Natural killer cell (primary cell): ENCODE measurements at places on chromosomes 12 and 14. TPM values are rescaled to one million over a fixed set of nuclear protein-coding genes. Genes with fewer than 3 reads are reported as not detected.

DNA sequence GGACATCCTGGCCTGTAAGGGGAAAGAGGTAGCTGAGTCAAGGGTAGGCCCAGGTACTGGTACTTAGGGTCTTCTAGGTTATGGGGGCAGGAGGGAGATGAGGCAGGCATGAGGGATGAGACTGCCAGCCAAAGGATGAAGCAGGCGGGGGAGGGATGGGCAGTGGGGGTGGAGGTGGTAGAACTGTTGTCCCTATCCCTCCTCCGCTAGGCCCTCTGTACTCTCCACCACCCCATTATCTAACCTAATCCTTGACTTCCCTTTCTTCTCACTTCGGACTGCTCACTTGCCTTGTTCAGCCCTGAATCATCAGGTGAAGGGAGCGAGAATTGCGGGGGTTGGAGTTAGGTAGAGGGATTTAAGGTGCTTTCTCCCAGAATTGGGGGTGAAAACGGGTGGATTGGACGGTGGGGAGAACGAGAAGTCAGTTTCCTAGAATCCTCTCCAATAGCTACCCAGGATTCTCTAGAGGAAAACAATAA, 562 bp downstream of the PAN2 start:
- DNase-seq = no peak

- no peak for DNase-seq
Measured at GRCh38 chr12:118249547-118249946, 113.6 kb downstream of the PEBP1 start.

GRCh38 chr12:55142669-55143565, 16.7 kb downstream of the OR9K2 start:
- no peak for DNase-seq

GRCh38 chr12:27289414-27289813, 43.2 kb upstream of the BMAL2 start:
- DNase-seq = no peak

- no peak for DNase-seq
Measured at GRCh38 chr12:78494911-78495310, 369.7 kb upstream of the SYT1 start.

GSG1 gene
- not detected for total RNA-seq
